Tibial nerve (tissue), 4 donors: ENCODE measurements at places on chromosomes 11 and 22.

DNA sequence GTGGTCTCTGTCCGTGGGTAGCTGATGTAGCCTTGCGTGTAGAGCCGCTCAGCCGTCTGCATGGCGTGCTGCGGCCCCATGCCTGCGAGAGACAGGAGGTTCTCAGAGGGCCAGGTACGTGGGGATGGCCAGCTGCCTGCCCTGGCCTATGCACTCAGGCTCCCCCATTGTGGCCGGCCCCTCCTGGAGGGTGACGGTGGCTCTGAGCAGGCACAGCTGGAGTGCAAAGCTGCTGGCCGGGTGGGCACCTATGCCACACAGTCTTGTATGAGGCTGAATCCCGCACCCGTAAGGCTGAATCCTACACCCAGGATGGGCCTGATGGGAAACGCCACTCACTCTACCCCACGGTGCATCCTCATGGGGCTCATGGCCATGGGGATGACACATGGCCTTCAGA is 11.6 kb upstream of the PPM1F start:
- DNase-seq = no peak
- no peak overlapping the region for H3K27ac ChIP-seq
- H3K4me3 ChIP-seq = no peak overlapping the region
- no peaks in the 10 kb centered on the region for H3K27me3 ChIP-seq
- peaks cover 10% of the 10 kb centered on the region for H3K36me3 ChIP-seq

GRCh38 chr22:44287121-44287693 is 25.5 kb downstream of the SHISAL1 start:
- H3K27me3 ChIP-seq = no peaks in the 10 kb centered on the region
- H3K4me3 ChIP-seq = no peak overlapping the region
- no peak for DNase-seq
- no peak overlapping the region for H3K27ac ChIP-seq

- H3K4me1 ChIP-seq = peaks cover 19% of the 10 kb centered on the region
- no peaks in the 10 kb centered on the region for H3K27me3 ChIP-seq
- H3K36me3 ChIP-seq = no peaks in the 10 kb centered on the region
- H3K4me3 ChIP-seq = no peak overlapping the region
Measured at GRCh38 chr11:9823439-9823838, 159.6 kb downstream of the SWAP70 start.

- H3K4me3 ChIP-seq = no peak overlapping the region
- H3K27me3 ChIP-seq = no peaks in the 10 kb centered on the region
- no peak for DNase-seq
- H3K4me1 ChIP-seq = no peaks in the 10 kb centered on the region
Measured at GRCh38 chr11:110356762-110357671, 60.6 kb upstream of the RDX start.

DNA sequence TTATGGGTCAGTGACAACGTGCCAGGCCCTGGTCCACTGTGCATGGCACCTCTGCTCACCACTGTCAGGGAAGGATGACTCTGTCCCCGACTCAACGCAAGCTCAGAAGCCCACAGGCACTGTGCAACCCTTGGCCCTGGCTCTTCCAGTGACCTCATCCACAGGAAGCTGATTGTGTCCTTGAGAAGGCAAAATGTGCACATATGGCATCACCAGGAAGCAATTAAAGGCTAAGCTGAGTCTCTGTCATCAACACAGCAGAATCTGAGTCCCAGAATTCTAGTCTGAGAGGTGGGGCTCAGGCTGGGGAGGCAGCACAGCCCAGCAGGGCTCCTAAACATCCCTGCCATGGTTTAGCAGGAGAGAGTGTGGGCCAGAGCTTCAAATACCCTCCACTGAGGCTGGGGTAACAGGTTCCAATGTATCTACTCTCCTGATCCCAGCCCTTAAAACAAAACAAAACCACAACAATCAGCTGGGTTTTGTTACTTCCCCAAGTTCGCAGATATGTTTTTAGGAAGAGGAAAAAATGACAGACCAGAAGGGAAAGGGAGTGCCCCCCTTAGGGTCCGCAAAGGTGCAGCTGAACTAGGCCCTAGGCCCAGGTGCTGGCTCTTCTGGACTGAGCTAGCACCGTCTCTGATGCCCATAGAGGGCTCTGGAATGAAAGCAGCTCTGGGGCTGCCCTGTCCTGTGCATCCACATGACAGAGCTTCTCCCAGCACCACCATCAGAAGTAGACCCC is 33.5 kb upstream of the GNAZ start:
- H3K4me1 ChIP-seq = no peaks in the 10 kb centered on the region
- H3K27ac ChIP-seq = no peak overlapping the region
- H3K36me3 ChIP-seq = no peaks in the 10 kb centered on the region
- no peak overlapping the region for H3K4me3 ChIP-seq
- H3K27me3 ChIP-seq = no peaks in the 10 kb centered on the region
